H1 (cell line): ENCODE measurements at places on chromosomes 7 and 10. TPM values are rescaled to one million over a fixed set of nuclear protein-coding genes. Genes with fewer than 3 reads are reported as not detected.

Gene INMT
- total RNA-seq, result 0.60 and 0.84 TPM in 2 replicates

Gene ZPBP
- total RNA-seq, result not detected in 2 replicates

Gene PPP1R17
- total RNA-seq, result 2.5 and 3.8 TPM in 2 replicates

Gene GRID1
- total RNA-seq, result 0.15 and 0.22 TPM in 2 replicates

Gene TFEC
- total RNA-seq, result not detected in 2 replicates

Gene TET1
- 68.5 and 69.3 TPM in 2 replicates for total RNA-seq

Gene CTAGE15
- 0.61 and 0.86 TPM in 2 replicates for total RNA-seq

Gene ANLN
- total RNA-seq, result 87.4 and 90.1 TPM in 2 replicates

Gene PDK4
- 0.23 and 0.26 TPM in 2 replicates for total RNA-seq

DNA sequence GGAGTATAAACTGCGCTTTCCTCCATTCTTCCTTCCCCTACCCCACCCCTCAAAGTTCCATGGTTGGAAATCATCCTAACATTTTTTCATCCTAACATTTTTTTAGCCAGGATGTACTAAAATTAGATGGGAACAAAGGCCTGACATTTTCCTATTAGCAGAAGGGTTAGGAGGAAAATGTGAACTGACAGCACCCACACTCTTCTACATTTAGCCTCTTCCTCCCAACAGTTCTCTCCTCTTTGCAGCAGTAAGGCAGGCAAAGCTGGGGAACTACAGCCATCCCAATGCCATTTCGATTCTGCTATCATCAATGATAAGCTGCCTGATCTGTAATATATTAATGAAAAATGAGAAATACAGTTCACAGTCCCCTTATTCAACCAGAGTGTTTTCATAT, 11.4 kb upstream of the FAM53B start:
- DNase-seq, result no peak

- DNase-seq, result no peak
These were observed 220.3 kb upstream of the STK17A start for GRCh38 chr7:43362652-43363034.

GRCh38 chr7:88761779-88762178, 2.3 kb downstream of the ZNF804B start:
- no peak for DNase-seq

DNA sequence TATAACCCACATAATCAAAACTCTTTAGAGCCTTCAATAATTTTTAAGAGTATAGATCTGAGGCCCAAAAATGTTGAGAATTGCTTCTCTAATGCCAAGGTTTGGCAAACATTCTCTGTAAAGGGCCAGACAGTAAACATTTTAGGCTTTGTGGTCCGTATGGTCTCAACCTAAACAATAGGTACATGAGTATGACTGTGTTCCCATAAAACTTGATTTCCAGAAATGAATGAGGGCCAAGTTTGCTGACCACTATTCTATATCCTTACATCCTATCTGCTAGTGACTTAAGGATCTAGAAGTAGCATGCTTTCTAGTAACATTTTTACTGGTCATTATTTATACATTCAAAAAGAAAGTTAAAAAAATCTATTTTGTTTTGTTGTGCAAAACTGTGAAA, 58.9 kb downstream of the MPP7 start:
- no peak for DNase-seq

DNA sequence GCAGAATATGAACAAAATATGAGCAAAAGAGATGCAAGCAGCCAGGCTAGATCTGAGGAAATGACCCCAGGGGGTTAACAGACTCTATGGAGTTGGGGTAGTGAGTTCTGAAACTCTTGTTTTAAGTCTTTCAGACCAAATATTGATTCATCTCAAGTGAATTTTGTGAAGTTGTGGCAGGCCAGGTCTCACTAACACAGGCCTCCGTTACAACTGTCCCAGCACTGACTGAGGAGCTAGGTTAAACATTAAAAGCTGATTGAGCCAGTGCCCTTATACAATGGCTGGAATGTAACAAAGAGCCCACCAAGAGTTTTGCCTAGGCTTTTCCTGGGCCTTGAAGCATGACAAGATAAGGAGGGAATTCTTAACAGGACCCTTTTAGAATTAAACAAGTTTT, 192.3 kb upstream of the STK17A start:
- DNase-seq, result no peak

- no peak for DNase-seq
These were observed 24.4 kb upstream of the ANK3 start for GRCh38 chr10:60414111-60414510.

GRCh38 chr10:49109669-49110340, 5.5 kb downstream of the VSTM4 start:
- no peak for DNase-seq

- DNase-seq, result no peak
These were observed 5.9 kb upstream of the LDB3 start for GRCh38 chr10:86662186-86663045.

GRCh38 chr10:76422769-76423168, 991.3 kb downstream of the LRMDA start:
- no peak for DNase-seq

DNA sequence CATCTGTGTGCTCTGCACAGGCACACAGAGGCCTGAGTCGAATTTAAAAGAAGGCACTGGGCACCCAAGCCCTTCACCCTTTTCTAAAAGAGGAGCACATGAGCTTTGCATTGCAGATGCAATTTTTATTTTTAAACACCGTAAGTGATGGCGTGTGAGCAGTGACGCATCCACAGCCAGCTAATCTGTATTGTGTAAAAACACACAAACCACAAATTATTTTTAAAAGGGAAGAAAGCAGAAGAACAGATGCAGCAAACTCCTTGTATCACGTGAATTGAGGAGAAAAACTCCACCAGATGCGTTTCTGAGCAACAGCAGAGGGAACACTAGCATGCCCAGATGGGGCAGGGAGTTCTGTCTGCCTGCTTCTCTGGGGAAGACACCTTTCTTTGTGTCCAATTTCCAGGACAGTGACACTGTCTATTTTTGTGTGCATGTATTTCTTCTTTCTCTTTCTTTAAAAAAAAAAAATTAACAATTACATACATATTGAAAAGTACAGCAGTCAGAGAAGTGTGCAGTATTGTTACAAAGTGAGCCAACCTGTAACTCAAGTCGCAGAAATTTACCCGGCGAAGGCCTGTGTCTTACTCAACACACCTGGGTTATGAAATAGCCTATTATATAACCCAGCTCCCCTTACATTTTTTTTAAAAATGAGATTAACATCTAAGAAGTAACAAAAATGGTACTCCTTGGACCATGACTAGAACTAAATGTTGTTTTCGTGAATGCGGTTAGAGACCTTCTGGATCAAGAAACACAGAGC, 39.2 kb downstream of the EEPD1 start:
- DNase-seq, result no peak

GRCh38 chr7:72309476-72309875, 102.7 kb downstream of the CALN1 start:
- no peak for DNase-seq

DNA sequence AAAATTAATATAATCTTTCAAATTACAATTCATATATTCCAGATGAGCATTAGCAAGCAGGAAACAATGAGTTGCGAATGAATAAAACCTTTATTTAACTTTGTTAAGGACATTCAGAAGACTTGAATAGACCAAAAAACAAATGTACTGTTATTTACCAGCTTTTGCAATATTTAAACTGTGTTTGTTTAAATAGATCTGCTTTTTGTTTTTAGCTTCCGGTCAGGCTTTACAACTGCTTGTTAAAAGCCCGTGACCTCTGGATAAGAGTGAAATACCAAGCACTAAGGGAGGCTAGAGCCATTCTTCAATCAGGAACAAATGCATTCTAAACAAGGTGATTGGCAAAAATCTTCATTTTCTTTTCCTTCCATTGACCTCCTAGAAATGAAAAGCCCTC, 184.9 kb upstream of the GNAI1 start:
- no peak for DNase-seq

DNA sequence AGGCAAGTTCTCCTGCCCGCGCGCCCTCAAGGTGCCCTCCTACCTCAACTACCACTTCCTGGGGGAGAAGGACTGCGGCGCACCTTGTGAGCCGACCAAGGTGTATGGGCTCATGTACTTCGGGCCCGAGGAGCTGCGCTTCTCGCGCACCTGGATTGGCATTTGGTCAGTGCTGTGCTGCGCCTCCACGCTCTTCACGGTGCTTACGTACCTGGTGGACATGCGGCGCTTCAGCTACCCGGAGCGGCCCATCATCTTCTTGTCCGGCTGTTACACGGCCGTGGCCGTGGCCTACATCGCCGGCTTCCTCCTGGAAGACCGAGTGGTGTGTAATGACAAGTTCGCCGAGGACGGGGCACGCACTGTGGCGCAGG, 1.4 kb downstream of the FZD1 start:
- DNase-seq, result no peak

DNA sequence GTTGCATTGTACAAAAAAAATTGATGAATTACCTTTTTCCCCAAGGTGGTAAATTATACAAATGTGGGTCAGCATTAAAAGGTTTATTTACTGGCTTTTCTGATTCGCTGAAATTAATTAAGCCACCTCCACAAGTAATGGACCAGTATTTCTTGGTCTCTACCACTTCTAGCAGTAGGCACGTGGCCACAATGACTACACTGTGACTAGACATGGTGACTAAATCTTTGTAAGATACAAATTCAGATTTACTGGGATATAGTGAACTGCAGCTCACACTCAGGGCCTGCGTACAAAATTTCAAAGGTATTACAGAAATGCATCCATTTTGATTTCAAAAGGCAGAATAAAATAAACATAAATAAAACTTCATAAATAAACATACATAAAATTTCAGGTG, 10.9 kb downstream of the HPSE2 start:
- no peak for DNase-seq
